GM06990 (cell line): ENCODE measurements at places on chromosomes 2 and 18.

GRCh38 chr2:230863442-230864121 is 1.2 kb upstream of the ITM2C start:
- DNase-seq = peak; percentile 11

DNA sequence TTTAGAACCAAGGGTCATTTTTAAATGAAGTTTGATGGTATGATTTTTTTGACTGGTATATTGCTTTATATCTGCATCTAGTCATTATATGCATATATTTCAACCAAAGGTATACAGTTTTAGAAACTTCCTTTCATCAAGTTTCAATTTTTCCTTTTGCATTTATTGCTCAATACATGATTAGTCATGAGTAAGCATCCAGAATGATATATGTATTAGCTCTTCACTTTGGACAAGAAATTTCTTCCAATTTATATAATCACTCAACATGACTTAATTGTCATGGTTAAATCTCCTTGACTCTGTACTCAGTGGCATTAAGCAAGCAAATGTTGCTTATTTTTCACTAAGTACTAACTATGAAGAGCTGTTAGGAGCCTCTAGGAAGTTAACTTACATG is 123.6 kb downstream of the PLCL1 start:
- DNase-seq = no peak

DNA sequence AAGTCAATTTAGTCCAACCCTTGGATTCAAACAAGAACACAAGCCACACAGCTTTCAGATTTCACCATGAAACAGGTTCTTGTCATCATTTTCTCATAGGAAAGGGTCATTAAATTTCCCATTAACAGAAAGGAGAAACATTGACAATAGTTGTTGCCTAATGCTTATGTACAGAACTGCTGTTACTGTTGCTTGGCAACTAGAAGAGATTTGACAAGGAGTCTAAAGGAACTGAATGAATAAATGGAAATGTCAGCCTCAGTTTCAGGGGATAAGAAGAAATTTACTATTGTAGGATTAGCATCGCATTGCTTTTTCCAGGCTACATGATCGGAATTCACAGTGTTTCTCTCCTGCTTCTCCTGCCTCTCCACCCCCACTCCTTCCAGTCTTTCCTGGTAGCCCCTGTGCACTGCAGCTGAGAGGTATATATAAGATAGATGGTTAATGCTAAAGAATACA is 90.3 kb downstream of the SPATS2L start:
- no peak for DNase-seq

DNA sequence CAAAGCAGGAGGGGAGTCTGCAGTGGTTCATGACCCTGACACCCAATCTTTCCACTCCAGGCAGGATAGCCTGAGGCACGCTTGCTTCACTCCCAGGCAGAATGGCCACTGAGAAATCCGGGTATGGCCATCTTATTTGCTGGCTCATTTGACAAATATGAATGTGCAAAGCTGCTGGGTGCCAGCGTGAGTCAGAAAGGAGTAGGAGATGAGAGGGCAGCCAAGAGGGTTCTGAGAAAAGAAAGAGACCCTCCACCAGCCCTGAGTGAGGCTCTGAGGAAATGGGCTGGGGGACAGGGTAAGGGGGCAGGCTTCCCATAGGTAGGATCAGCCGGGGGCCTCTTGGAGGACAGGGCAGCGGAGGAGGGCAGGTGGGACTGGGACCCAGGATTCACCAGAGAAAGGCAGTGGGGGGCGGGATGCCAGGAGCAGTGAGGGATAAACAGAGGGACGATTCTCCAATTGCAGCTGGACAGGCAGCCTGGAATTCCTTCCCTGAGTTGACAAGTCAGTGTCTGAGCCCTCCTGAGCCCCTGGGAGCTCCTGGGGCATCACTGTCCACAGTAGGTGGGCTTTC is 15.2 kb downstream of the RAMP1 start:
- no peak for DNase-seq

DNA sequence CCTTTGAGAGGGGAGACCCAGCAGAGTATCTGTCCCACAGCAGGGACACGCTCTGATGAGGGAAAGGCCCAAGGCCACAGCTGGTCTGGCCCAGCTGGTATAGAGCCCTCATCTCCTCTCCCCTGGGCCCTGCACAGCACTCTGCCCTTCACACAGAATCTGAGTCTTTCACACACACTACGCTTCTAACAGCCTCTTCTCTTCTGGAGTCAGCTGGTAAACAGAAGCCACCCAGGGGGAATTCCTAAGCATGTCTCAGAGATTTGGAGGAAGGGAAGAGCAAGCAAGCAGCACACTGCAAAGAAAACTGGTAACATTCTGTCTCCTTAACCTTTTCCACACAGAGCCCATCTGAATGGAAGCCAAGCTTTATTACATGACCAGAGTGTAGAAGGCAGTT is 121.1 kb upstream of the ACAA2 start:
- DNase-seq = no peak

DNA sequence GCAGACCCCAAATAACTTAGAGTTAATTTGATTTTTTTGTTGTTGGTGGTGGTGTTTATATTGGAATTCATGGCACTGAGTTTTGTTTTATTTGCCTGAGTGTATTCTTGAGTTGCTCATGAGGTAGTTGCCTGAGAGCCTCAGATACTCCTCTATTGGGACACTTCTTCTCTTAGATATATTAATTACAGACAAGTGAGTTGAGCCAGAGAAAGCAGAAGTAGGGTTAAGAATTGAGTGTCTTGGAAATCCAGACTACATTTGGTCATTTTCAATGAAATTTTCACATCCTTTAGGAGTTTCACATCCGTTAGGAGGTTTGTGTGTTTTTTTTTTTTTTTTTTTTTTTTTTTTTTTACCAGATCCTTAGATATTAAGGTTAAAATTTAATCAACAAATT is 29.0 kb downstream of the FMNL2 start:
- DNase-seq = no peak

DNA sequence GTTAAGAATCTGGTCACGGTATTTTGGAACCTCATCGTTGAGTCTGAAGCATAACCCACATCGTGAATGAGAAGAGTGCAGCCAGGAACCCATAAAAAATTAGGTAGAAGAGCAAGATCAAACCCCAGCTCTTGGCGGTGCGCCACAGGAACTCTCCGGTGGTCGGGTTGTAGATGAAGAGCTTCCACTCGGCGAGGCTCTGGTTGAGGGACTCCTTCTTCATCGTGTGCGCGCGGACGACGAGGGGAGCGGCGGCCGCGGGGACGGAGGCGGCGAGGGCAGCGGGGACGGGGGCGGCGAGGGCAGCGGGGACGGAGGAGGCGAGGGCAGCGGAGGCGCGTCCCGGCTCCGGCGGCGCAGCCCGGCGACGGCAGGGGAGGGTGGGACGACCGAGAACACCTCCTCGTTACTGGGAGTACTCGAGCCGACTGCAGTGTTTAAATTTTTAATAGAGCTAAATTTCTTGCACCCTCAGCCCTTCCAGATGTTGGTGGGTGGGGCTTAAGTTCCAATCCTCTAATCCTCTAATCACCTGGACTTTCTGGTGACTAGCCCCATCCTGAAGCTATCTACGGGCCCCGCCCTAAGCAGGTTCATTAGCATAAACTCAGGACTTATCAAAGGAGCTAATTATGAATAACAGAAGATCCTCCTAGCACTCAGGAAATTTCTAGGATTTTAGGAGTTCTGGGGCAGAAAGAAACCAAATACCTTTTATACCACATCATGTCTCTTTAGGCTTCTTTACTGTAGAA is 20.4 kb upstream of the PAPOLG start:
- peak; percentile 4 for DNase-seq

GRCh38 chr2:197259470-197259999 is 51.0 kb downstream of the ANKRD44 start:
- DNase-seq = no peak

- DNase-seq = no peak
These were observed 21.3 kb downstream of the SCN1A start for GRCh38 chr2:166106431-166107015.

GRCh38 chr2:48528431-48528830 is 1.5 kb upstream of the STON1 start:
- DNase-seq = no peak

GRCh38 chr2:150120326-150120955 is 367.0 kb downstream of the RND3 start:
- no peak for DNase-seq

- no peak for DNase-seq
These were observed 145.5 kb downstream of the PXDN start for GRCh38 chr2:1598800-1599199.

GRCh38 chr2:4272261-4272858 is 569.0 kb downstream of the DCDC2C start:
- no peak for DNase-seq

- DNase-seq = no peak
These were observed 114.3 kb upstream of the PPP1CB start for GRCh38 chr2:28637066-28638047.

DNA sequence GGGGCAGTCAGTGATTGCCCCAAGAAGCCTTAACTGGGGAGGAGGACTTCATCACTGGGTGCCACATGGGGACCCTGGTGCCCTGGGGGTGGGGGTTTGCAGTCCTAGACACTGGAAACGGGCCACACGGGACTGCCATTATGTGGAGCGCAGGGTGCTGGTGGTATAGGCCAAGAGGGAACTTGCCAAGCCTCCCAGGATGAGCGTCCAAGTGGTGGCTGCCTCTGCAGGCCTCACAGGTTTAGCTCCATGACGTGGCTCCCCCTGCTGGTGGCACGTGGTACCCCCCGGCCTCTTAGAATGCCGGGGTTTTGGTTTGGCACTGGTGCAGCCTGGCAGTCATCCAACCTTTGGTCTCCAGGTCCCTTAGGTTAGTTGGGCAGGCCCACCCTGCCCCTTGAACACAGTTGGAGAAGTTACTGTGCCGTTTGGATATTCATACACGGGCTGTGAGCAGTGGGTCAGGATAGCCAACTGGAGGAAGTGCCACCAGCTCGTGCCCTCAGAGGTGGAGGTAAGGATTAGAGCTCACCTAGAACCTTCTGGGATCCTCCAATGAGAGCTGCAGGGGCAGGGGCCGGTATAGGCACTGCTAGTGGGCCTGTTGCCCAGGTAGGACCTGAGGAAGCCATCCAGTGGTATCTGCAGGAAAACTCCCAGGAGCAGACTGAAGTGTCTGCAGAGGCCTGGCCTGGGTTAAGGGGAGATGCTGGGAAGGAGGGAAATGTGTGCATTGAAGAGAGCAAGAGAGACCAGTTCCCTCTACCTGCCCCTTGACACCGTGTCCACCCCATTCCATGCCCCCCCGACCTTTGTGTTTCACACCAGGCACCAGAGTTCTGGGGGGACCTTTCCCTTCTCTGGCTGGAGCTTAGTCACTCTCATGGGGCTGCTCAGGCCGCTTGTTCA is 5.7 kb downstream of the PTMA start:
- DNase-seq = peak; percentile 82

DNA sequence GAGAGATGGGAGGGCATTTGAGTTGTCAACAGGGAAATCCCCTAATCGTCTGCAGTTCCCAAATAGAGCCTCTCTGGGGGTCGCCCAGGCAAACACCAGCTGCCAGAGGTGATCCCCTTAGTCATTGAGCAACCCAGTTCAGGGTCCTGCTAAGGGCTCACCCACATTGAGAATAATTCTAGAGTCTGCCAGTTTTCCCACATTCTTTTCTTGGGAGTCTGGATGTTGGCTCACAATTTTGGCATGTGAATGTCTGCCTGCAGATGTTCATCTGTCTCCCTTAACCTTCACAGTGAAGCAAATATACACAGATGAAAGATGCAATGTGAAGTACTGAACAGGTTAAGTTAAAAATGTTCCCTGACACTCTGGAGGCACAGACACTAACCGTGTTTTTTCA is 11.4 kb upstream of the SMIM21 start:
- no peak for DNase-seq

DNA sequence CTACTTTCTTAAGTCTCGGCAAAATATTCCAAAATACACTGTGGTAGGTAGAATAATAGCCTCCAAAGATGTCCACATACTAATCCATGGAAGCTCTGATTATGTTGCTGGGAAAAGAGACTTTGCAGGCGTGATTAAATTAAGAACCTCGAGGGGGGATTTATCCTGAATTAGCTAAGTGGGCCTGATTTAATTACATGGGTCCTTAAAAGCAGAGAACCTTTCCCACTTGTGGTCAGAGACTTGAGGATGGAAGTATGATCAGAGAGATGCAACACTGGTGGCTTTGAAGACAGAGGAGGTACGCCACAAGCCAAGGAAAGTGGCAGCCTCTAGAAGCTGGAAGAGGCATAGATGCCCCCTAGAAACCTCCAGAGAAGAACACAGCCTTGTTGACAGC is 2.8 kb downstream of the DYM start:
- DNase-seq = no peak

DNA sequence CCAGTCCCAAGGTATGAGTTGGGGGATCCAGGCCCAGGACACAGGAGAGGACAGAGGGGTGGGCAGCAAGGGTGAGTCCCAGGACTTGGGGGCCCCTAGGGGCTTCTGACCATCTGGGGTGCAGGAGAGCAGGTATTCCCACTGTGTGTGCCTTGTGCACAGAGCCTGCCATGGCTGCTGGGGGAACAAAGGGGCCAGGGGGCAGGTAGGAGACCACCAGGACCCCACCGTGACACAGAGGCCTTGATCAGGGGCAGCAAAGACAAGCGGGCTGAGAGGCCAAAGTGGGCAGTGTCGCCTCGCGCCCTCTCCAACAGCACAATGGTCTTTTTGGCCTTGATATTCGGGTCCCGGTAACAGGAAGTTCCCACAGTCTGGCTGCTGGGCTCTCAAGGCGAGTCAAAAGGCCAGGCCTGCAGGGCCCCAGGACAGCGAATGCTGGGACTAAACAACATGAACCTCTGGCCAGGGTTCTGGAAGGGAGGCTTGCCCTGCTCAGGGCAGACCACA is 12.3 kb upstream of the GPR17 start:
- no peak for DNase-seq

GRCh38 chr2:4085186-4085585 is 381.8 kb downstream of the DCDC2C start:
- DNase-seq = no peak

DNA sequence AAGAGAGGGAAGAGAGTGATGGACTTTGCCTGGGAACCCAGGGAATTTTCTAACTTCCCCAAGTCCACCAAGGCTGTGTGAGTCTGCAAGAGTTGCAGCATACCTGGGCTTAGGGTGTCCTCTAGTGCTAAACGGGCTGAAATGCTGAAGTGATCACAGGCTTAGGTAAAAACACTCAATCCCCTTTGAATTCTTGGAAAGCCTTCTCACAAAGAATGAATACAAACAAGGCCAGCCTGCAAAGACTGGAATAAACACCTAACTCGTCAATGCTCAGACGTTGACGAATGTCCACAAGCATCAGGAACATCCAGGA is 30.0 kb upstream of the BMP10 start:
- no peak for DNase-seq

- no peak for DNase-seq
These were observed 58.7 kb downstream of the ABCG8 start for GRCh38 chr2:43897492-43897891.

DNA sequence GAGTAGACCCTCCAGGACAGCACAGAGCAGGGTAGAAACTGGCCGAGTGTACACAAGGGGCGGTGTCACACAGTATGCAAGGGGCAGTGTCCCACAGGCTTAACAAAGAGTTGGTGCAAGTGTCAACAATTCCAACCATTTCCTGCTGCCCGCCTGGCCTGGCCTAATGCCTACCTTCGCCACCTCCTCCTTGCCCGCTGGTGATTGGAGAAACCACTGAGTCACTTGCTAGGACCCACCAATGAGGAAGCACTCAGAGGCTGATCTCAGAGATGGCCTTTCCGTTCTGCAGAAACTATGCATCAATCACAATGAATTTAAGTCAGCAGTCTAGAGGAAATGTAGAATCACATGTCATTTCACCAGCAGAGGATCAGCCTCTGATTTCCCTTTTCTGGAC is 263.3 kb upstream of the PKDCC start:
- DNase-seq = no peak
